ENCODE measurements at places on chromosomes 2 and 18.
A peak's percentile ranks its signal among the peaks of the same experiment; 100 is the strongest.

GRCh38 chr2:100780203-100781008 is 39.5 kb upstream of the NPAS2 start:
- peak; percentile 14 for DNase-seq

- no peak for DNase-seq
Observed at GRCh38 chr2:182631299-182631698, 84.8 kb upstream of the DNAJC10 start.

DNA sequence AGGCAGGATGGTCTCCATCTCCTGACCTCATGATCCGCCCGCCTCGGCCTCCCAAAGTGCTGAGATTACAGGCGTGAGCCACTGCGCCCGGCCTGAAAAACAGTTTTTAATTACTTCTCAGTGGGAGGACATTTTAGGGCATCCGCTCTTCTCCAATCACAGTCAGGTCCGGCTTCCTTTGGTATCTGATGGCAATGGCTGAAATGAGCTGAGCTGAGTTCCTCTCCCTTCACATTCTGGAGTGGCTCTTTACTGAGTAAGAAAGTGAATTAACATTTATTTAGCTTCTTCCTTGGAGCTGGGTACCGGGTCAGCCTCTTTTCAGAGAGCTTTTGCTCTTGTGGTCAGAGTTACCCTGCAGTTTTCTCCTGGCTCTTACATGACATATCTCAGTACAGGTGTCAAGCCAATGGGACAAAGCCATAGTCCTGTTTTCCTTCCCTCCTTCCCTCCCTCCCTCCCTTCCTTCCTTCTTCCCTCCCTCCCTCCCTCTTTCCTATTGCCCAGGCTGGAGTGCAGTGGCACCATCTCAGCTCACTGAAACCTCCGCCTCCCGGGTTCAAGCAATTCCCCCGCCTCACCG is 1.1 kb upstream of the TTC27 start:
- no peak for DNase-seq

DNA sequence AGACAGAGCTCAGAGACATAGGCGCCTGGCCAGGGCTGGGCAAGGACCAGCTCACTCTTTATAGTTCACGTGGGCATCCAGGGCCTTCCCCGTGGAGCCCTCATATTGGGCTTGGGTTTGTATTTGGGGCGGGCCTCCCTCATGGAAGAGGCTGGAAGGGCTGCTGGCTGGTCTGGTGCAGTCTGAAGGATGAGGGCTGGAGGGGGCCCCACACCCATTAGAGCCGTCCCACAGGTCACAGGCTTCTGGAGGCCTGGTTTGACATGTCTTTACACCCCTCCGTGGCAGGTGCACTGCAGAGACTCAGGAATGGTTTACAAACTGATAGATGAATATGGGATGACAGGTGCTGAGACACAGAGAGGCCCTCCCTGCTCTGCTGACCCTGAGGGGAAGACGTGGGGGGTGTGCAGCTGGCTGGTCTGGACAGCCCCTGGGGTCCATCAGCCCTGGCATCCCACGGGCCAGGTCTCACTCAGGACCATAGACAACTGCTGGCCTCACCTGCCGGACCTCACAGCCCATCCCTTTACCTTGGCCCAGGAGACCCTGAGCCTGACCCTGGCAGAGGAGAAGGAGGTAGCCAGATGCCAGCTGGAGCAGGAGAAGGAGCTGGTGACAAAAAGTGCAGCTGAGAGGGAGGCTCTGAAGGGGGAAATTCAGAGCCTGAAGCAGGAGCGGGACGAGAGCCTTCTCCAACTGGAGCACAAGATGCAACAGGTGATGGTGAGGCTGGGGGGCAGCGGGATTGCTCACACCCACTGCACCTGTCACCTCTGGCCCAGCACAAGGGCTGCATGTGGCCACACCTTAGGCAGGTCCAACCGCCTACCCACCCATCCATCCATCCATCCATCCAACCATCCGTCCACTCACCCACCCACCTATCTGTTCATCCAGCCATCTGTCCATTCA is 43.9 kb downstream of the CROCC2 start:
- no peak for DNase-seq

- no peak for DNase-seq
Observed at GRCh38 chr2:240153418-240153817, 13.0 kb upstream of the OTOS start.

- DNase-seq: peak; percentile 96
Observed at GRCh38 chr2:231642631-231643494, 50.2 kb downstream of the TEX44 start.

- no peak for DNase-seq
Observed at GRCh38 chr2:127321303-127321702, 27.4 kb upstream of the ERCC3 start.

- no peak for DNase-seq
Observed at GRCh38 chr2:147430408-147430807, 414.4 kb upstream of the ACVR2A start.

DNA sequence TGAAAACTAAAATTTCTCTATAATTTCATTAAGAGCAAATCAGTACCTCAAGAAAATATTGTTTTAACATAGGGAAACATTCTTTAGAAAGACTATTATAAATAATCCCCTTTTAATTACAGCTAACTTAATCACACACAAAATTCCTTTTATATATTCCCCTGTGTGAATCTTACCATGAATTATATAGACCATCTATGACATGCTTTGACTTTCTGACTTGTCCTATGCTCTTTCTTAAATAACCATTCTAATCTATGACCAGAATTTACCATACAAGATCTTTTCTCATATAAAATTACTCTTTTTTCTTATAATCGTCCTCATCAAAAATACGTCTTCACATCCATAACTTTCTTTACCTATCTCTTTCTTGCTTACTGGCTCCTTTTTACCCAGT is 824.2 kb upstream of the FAM98A start:
- DNase-seq: no peak

- DNase-seq: no peak
Observed at GRCh38 chr2:189362283-189362682, 79.0 kb upstream of the WDR75 start.

DNA sequence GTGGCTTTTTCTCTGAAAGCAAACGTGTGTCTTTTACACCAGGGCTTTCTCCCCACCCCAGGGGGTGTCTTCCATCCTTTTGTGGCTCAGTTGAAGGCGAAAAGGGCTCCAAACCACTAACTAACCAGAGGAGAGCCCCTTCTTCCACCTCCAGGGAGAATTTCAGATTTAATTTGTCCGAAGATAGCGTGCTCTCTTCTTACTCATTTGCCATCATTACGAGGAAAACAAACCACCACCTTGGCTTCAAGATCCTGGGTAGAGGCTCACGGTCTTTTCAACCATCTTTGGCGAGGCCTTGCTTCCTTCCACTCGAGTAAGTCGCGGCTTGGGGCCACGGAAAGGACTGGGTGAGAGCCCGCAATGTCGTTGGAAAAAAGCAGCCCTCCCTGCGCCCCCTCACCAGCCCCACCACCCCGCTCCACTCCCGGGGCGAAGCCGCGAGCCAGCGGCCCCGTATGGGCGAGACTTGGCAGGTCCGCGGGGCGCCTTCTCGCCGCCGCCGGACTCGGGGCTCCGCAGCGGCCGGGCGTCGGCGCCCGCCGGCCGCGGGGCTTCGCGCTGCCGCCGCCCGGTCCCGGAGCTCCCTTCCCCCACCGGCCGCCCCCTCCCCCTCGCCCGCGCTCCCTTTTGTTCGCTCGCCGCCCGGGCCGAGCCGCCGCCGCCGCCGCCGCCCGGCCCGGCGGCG is 1.7 kb upstream of the ZNF532 start:
- no peak for DNase-seq

- DNase-seq: no peak
Observed at GRCh38 chr2:97845133-97845532, 131.8 kb downstream of the ZAP70 start.

DNA sequence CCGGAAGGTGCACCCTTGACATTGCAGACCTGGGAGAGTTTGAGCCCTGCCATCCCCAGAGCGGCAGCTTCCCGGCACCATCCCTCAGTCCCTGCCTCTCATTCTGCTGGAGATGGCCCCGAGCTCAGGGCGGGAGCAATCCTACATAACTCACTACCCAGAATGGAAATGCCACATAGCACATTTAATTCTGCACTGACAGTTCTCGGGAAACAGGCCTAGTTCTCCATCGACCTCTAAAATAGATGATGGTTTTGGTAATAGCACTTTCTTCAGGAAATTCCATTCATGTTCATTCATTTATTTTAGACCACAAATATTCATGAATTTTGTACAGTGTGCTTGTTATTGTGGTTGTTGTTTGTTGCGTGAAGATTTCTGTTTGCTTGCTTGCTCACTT is 92.9 kb upstream of the SLC14A2 start:
- no peak for DNase-seq

DNA sequence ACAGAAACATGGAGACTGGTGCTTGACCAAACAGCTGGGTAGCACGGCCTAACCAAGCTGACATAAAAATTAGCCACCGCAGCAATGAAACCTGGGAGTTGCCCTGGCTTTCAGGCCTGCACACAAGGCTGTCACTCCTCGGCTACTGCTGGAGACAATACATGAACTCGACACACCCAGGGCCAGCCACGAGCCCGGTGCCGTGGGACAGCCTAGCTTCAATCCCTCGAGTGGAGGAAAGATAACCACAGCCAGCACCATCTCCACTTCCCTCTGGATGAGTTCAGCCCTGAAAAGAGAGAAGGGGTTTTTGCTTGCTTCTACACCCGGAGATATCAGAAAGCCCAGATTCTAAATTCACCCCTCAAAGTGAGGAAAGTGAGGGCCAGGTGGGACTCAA is 78.0 kb downstream of the BCL2L11 start:
- DNase-seq: no peak

DNA sequence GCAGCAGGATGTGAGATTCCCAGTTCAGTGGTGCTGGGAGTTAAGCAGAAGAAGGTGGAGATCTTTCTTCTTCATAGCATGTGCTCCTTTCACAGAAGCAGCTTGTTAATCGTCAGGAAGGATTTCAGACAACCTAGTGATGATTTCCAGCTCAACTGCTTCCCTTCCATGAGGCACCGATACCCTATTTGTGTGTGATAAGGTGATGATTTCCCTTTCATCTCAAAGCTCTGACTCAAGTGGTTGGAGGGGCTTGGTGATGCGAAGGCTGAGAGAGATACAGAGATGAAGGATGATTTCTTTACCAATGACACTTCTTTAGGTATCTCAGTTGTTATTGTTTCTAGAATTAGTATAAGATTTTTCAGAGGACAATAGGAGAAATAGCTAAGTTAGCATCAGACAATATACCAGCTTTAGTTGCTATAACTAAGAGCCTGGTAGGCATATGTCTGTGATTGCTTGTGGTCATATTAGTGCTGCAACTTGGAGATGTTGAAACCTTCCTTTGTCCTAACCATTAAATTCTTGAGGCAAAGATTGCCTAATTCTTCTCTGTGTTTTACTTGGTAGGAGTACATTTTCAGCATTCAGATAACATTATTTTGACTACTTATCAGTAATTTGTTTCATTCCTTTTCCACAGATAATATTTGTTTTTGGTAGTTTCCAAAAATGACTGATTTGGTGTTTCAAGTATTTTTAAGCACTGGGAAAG is 111.3 kb downstream of the PLCL1 start:
- DNase-seq: peak; percentile 80

- DNase-seq: no peak
Observed at GRCh38 chr2:143146815-143147530, 17.8 kb downstream of the ARHGAP15 start.

GRCh38 chr2:25286025-25286400 is 55.7 kb downstream of the DNMT3A start:
- DNase-seq: peak; percentile 36

DNA sequence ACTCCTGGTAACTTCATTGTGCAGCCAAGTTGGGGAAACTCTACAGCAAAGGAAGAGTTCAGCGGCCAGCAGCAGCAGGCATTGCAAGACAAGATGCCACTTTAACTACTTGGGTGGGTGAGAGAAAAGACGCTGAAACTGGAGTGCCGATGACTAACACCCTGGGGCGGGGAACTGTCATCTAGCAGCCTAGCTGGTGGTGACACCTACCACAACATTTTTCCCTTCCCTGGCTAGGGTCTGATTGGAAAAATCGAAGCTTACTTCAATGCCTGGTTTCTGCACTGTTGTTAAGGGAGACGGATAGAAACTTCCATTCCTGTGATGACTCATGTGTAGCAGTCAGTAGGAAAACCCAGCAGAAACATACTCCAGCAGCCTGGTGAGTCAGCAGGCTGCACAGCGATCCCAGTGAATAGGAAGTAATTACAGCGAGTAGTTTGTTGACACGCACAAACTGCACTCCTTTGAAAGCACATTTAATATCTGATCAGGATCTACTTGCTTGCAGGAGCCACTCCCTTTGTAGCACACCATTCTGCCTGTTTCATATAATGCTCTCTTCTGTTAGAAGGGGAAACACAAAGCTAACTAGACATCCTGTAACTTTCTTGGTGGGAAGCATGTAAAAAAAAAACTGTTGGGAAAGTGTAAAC is 62.1 kb upstream of the MAPRE2 start:
- DNase-seq: peak; percentile 97

- DNase-seq: no peak
Observed at GRCh38 chr2:55781542-55781941, 87.9 kb upstream of the PNPT1 start.

DNA sequence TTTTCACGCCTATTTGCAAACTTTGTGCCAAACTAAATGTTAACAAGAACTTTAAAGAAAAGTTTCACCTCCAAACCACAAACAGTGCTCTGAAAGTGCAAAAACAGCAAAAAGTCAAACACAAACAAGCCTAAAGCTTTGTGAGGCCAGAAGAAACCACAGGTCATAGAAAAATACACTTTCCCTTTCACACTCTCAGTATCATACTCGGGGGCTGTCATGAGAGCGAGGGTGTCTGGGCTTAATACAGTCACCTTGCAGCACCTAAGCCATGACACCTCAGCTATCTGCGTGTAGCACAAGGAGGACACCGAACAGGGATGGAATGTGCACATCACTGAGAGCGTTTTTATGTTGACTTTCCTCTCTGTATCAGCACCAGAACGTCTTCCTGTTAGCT is 26.6 kb upstream of the SEH1L start:
- DNase-seq: no peak

DNA sequence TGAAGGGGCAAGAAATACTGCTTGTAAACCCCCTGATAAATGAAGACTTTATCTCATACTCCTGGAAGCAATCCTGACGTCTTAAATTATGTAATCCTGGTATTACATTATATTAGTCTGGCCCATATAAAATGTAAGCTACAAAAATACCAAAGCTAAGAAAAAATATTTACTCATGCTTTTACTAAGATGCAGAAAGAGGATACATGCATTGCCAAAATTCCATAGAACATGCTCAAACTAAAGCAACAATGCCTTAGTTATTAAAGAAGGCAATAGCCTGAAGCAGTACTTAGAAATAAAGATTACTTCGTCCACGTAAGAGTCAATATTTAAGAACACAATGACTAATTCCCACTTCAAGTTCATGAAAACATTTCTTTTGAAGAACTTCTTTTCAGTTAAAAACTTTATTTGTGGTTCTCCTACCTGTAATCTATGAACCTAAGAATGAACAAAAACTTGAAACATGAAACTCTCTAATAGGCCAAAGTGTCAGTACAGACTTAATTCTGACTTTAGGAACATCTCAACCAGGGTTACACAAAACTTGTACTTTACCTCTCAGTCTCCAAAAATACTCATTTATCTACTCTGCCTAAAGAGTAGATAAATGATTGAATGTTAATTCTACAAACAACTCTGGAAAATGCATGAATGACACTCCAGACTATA is 117.3 kb downstream of the THADA start:
- no peak for DNase-seq

- DNase-seq: no peak
Observed at GRCh38 chr2:235389626-235390025, 104.2 kb upstream of the AGAP1 start.

GRCh38 chr2:157174321-157174720 is 83.2 kb upstream of the GALNT5 start:
- DNase-seq: no peak

GRCh38 chr2:217177720-217178119 is 317.9 kb upstream of the TNP1 start:
- no peak for DNase-seq

- peak; percentile 28 for DNase-seq
Observed at GRCh38 chr2:201618744-201619662, 24.3 kb downstream of the TMEM237 start.

Data from inflammatory macrophage treated with lipopolysaccharide for 1 hour (primary cell).